ENCODE measurements at places on chromosomes 4 and X.

DNA sequence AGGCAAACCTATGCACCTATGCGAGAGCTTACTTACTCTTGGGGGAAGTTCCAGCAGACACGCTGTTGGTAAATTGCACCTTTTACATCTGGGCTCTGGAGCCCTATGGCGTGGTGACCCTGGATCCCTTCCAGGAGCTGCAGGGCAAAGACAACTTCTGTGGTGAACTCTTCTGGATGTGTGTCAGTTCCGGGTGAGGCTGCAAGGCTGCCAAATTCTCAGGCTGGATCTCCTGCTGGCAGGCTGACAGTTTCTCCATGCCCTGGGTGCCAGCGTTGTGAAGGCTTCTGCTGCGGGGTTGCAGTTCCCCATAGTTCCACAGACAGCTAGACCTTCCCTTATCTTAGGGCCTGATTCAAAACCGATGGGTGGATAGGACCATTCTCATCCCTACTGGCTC lies 37.9 kb downstream of the RAP2C start:
- no peak for DNase-seq

DNA sequence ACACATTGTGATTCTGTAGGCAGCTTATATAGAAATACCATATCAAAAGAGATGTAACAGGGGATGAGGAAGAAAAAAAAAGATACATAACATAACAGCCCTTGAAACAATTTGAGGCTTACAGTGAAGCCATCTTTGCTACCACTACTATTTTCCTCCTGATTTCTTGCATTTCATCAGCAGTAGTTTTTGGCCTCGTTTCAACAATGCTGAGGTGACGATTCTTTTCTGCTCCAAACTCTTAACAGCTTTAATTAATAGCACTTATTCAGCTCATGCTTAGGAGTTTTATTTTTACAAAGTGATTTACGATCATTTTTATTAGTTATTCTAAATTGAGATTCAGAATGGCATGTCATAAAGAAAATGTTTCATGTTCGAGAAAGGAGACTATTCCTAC lies 163.2 kb downstream of the DCK start:
- no peak for DNase-seq

GRCh38 chr4:721261-722168 lies 15.9 kb downstream of the PCGF3 start:
- no peak for DNase-seq

DNA sequence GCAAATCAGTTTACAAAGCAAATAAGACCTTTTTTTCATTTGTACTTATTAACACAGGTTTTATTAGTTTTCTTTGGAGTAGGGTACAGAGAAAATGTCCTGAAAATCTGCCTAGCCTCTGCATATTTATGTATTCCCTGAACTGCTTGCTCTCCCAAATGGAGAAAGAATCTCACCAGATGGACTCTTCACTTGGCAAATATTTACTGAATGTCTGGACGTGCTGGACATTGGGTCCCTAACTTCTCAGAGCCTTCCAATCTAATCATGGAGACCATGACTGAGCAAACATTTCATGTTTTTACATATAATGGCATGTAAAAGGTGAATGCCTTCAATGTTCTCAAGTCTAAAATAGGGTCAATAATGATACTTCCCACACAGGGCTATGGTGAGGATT lies 126.0 kb downstream of the CHRDL1 start:
- no peak for DNase-seq

DNA sequence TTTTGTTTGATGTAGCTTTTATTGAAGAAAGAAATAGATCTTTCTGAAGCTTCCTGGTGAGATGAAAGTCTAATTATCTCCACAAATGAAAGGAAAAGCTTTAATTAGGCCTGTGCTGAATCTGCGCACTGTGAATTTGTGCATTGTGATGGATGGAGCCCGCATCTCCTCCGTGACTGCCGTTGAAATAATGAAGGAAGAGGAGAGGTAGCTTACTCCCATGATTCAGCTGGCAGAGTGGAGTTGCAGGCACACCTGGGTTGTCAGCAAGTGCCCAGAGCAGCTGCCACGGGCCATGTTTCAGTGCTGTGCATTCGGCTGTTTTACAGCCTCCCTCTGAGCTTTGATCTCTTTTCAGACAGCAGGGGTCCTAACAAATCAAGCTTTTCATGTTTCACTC lies 735.3 kb upstream of the TENM3 start:
- no peak for DNase-seq

GRCh38 chrX:124415115-124415800 lies 68.9 kb downstream of the SH2D1A start:
- DNase-seq, result no peak

GRCh38 chr4:94841864-94842221 lies 84.1 kb downstream of the BMPR1B start:
- no peak for DNase-seq

- no peak for DNase-seq
Measured at GRCh38 chrX:52425775-52426174, 57.0 kb downstream of the XAGE2 start.

DNA sequence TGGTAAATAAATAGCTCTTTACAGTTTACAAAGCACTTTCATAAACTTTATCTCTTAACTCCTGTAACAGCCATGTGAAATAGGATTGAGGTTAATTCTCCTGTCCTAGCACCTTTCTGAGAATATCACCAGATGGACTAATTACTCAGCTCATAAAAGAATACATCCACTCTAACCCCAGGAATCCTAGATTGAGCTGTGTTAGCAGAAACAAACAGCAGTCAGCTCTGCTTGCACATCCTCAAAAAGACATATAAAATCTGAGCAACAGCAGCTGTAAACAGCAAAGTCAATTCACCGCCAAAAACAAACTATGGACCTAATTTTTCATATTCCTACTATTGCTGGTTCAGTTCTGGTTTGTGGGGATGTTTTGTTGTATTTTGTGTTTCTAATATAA lies 182.8 kb downstream of the QDPR start:
- no peak for DNase-seq

DNA sequence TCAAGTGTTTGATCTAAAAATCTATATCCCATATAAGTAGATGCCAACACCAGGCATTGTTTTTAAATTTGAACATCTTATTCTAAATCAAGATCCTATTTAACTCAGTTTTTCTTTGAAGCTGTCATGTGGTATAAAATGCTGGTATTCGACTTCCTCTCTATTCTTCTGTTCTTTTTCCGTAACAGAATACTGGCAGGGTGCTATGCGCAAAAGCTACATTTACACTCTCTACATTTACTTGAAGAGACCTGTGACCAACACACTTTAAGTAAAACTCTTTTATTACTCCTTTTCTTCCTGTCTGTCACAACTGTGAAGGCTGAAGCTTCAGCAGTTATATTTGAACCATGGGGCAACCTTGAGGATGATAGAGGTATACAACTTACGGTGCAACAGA lies 612.8 kb downstream of the C4orf33 start:
- DNase-seq, result no peak

DNA sequence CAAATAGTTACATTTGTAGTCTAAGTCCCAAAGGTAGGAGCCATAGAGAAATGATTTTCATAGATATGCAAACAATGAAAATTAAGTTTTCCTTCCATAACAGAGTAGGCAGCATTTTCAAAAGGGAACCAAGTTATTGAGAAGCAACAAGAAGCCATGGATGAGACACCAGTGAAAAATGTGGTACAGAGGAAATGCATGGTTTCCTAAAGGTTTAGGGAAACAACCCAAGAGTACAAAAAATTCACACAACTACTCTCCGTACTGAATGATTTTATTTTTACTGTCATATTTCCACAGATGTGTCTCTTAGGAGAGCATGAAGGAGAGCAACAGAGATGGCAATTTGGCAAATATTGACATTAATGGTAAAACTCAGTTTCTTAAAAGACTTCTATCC lies 1408.9 kb upstream of the PCDH7 start:
- no peak for DNase-seq

- no peak for DNase-seq
Measured at GRCh38 chr4:38769441-38769840, 13.3 kb downstream of the TLR10 start.

GRCh38 chr4:97587912-97588311 lies 555.4 kb downstream of the STPG2 start:
- no peak for DNase-seq

GRCh38 chrX:16462912-16463311 lies 187.0 kb upstream of the S100G start:
- DNase-seq, result no peak

- no peak for DNase-seq
Measured at GRCh38 chr4:85147481-85148076, 181.1 kb upstream of the WDFY3 start.

GRCh38 chr4:37324546-37324945 lies 80.0 kb downstream of the NWD2 start:
- DNase-seq, result no peak

DNA sequence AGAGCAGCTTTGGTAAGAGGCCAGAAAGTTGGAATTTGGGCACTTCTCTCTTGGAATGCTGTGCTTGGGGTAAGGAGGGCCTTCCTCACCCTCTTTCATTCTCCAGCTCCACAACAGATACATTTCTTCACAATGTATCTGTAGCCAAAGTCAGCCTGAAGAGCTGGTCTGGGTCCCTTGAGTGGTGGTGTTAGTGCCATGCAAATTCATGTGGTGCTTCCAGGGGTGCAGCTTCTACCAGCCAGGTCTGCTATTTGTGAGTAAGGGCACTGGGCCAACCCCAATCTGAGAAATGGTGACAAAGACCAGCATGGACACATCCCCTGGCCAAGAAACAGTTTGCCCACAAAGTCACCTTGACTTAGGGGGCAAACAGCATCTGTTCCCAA lies 17.8 kb downstream of the AMER1 start:
- DNase-seq, result no peak
